Esophagus muscularis mucosa (tissue), 4 donors: ENCODE measurements at places on chromosomes 2 and 18.

GRCh38 chr2:22011048-22011447 is 887.3 kb downstream of the TDRD15 start:
- no peak for DNase-seq

- no peak for DNase-seq
These were observed 15.0 kb downstream of the KCNJ13 start for GRCh38 chr2:232761301-232761907.

DNA sequence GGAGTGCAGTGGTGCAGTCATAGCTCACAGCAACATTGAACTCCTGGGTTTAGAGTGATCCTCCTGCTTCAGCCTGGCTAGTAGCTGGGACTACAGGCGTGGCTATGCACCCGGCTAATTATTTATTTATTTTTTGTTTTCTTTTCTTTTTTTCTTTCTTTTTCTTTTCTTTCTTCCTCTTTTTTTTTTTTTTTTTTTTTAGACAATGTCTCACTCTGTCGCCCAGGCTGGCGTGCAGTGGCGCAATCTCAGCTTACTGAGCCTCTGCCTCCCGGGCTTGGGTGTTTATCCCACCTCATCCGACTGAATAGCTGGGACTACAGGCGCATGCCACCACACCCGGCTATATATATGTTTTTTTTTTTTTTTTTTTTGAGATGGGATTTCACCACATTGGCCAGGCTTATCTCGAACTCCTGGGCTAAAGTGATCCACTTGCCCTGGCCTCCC is 1.4 kb upstream of the ANXA4 start:
- no peak for DNase-seq

DNA sequence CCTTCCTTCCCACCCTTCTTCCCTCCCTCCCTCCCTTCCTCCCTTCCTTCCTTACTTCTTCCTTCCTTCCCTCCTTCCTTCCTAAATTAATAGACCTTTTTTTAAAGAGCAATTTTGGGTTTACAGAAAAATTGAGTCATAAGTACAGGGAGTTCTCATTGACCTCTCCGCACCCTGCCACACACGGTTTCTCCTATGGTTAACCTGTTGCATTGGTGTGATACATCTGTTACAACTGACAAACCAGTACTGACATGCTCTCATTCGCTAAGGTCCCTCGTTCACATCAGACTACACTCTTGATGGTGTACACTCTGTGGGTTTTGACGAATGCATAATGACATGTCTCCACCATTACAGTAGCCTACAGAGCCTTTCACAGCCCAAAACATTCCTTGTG is 11.6 kb upstream of the SDC1 start:
- no peak for DNase-seq

DNA sequence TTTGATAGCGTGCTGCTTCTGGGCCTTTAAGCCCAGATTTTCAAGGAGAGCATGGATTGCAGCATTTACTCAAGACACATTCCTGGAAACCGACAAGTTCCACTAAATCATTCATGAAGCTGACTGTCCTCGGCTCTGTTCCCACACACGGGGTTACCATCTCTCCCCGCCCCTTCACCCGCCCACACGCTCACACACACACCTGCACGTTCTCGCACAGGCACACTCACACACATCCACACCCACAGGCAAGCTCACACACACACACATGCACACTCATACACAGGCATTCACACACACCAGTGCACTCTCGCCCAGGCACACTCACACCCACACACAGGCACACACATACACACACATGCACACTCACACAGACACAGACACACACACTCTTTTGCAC is 150.0 kb upstream of the AGAP1 start:
- no peak for DNase-seq

DNA sequence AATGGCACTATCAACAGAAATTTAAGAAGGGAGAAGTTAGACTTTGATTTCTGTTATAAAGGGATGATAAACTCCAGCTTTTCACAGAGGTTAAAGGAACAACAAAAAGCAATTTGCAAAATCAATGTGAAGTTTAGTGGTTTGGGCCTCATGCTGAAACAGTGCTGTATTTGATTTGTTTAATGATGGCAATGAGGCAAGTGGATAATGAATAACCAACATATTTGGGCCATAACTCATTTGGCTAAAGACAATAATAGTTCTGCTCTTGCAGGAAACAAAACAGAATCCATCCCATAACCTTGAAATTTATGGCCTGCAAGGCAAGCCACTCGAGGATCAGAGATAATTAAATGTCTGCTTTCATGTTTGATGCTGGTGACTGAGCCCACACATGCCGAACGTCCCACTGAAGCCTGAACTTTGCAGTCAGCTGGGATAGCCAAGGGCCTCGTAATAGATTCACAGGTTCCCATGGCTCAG is 56.5 kb downstream of the TPGS2 start:
- DNase-seq, result no peak

DNA sequence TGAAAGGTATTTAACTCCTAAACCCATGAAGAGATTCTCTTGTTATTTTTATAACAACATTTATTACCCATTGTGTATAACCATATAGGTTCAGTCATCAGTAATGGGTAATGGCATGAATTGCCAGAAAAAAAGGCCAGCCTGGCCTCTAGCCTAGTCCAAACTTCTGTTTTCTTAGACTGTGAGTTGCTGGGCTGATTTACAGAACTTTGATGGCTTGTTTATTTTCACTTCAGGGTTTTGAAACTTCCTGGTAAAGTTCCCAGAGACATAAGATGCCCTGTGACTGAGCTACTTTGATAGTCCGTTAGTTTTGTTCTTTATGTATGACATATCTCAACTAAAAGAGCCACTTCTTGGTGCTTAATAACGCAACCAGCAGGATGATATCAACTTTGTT is 164.8 kb downstream of the METTL4 start:
- DNase-seq, result no peak
